Inflammatory macrophage treated with lipopolysaccharide for 4 hours (primary cell): ENCODE measurements at places on chromosomes 3 and 15.
A peak's percentile ranks its signal among the peaks of the same experiment; 100 is the strongest.

DNA sequence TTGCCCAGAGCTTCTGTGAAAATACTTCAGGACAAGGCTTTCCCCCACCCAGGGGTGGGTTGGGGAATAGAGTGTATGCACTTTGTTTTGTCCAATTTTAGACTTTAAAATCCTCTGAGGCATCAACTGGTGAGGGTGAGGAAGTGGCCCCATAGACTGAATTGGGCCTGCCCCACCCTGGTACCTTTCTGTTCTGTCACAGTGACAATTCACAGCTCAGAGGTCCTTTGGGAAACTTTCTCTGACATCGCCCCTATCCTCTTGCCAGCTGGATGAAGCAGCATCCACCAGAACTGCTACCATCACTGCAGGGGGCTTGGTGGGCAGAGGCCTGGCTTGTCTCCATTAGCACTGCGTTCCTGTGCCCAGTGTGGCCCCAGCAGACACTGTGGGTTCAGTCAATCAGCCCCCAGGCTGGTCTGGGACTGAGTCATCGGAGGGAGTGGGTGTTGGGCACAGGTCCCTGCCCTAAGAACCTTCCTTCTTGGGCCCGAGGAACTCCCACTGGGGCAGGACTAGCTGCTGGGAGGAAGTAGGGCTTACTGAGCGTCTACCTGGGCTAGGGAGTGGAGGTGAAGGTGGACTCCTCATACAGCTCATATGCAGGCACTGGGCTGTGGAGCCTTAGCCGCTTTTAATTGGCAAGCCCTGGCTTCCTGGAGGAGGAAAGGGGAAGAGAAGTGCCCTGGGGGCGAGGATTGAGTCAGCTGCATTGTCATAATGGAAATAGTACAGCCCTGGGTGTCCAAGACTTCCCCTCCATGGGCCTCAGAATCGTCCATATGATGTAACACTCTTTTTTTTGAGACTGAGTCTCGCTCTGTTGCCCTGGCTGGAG, 1.5 kb upstream of the PPM1M start:
- DNase-seq = peak; percentile 98

- no peak for DNase-seq
Measured at GRCh38 chr3:30625541-30626438, 19.4 kb downstream of the TGFBR2 start.

DNA sequence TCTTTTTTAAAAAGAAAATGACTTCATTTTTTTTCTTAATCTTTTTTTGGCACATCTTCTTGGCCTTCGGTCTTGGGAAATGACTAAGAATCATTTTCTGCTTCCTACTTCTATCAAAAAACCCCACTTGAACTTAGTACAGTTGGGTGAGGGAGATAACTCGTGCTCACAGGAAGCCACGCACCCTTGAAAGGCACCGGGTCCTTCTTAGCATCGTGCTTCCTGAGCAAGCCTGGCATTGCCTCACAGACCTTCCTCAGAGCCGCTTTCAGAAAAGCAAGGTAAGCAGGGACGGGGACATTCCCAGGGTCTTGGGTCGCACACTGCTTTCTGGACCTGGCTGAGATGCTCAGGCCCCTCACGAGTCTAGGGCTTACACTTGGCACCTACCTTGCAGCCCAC, at the start of gene CCR4:
Gene CCR4 (plus strand): TSS at position 235 of the 402 bp plus-strand sequence. CDS start 1,779 bp downstream, outside the sequence.
- DNase-seq = peak; percentile 59

GRCh38 chr3:132135628-132136333, 101.0 kb upstream of the CPNE4 start:
- DNase-seq = no peak

DNA sequence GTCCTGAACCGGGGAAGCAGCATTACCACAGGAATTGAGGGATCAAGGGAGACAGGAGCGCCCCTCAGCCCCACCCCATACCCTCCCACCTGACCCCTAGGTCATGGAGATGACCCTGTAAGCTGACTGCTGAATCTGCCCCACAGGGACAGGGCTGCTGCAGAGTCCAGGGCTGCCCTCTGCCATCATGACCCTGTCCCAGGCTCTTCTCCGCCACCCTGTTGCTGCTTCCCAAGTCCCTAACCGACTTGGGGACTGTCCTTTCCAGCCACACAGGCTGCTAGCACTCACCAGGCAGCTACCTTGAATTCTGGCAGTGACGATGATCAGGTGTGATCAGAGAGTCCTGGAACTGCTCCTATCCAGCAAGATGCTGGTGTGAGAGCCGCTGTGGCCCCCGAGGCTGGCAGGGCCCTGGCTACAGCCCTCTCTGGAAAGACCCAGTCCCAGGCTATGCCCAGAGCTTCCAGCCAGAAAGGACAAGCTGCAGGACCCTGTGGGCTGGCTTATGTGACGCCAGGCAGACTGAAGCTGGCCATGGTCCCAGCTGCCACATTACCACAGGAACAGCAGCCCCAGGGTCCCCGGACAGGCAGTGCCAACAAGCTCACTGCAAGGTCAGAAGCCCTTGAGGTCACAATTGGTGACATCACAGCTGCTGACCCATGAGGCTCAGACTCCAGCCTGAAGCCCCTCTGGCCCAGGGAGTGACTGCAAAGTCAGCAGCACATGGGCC, at the start of gene C3orf22:
Gene C3orf22 (minus strand): TSS at position 597 of the 736 bp plus-strand sequence. CDS start 5,542 bp downstream, outside the sequence.
- DNase-seq = no peak

- no peak for DNase-seq
Measured at GRCh38 chr3:173970281-173970680, 572.7 kb downstream of the NLGN1 start.
